ENCODE measurements at places on chromosomes 6 and 20. TPM values are rescaled to one million over a fixed set of nuclear protein-coding genes. Genes with fewer than 3 reads are reported as not detected.

GRCh38 chr20:57581202-57582028, 20.5 kb downstream of the PCK1 start:
- no peak for DNase-seq

GRCh38 chr6:1893470-1894130, 283.9 kb downstream of the FOXC1 start:
- DNase-seq, result no peak

SAMD3 gene
- 1.6 TPM for total RNA-seq

GRCh38 chr6:113004054-113004453, 656.9 kb downstream of the RFPL4B start:
- DNase-seq, result no peak

DNA sequence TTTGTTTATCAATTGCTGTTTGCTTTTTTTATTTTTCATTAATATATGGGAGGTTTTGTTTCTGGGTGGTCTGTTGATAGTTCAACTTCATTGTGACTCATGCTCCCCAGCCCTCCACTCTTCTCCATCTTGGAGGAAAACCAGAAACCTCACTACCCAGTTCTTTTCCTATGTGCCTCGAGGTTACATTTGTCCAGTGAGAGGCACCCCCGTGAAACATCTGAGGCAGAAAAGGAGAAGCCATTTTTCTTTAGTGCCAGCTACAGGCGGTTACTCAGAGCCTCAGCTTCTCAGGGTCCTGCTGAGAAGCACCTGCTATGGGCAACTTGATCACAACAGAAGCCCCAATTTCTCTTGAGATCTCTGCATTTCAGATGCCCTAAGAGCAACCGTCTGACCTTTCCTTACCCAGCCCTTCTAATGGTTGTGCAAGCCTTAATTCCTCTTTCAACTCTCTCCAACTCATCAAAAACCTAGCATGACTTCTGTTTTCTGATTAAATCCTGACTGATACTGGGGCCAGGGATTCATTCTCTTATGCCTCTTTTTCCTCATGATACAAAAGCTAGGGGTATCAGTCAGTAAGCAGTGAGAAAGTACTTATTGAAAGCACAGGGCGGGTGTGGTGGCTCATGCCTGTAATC, 144.6 kb downstream of the ELOVL4 start:
- DNase-seq, result no peak

LY6G6C gene
- not detected for total RNA-seq

- DNase-seq, result no peak
Observed at GRCh38 chr6:149513915-149514314, 29.1 kb upstream of the ZC3H12D start.

GRCh38 chr6:136249336-136249735, 775 bp downstream of the MTFR2 start:
- DNase-seq, result peak; percentile 18

All from HFFc6 (cell line).